ENCODE measurements at places on chromosomes 1 and 21.

GRCh38 chr21:27693376-27693775 is 726.5 kb upstream of the ADAMTS5 start:
- no peak for DNase-seq

GRCh38 chr1:44805311-44806024 is 1.7 kb downstream of the DYNLT4 start:
- DNase-seq: no peak

DNA sequence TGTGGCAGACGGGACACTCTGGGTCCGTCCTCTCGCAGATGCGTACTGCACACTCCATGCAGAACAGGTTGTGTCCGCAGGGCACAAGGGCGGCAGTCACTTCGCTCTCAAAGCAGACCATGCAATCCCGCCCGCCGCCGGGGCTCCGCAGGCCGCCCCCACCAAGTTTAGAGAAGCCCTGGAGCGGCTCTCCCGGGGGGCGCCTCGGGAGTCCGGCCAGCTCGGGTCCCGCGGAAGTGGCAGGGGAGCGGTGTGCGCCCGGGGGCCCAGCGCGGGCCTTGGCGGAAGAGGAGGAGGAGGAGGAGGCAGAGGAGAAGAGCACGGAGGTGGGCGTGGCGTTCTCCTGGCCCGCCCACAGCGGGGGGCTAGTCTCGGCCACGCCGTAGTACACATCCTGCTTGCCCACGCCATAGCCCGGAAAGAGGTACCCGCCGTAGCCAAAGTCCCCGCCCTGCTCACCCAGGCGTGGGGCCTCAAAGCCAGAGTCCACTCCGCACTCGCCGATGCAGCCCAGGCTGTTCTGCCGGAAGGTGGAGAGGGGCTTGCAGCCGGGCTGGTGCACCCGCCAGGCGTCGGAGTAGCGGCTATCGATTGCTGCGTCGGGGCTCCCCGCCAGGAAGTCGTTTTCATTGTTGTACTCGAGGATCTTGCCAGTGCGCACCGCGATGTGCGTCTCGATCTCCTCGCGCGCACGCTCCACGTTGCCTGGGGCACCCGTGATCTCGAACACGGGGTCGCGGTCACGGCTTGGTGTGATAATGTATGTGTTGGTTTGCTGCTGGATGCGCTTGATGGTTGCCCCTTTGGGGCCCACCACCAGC is 5.4 kb downstream of the MEX3A start:
- no peak for DNase-seq

- no peak for DNase-seq
Measured at GRCh38 chr1:222588135-222588534, 1.6 kb downstream of the TAF1A start.

GRCh38 chr1:109371341-109371739 is 26.4 kb downstream of the SORT1 start:
- no peak for DNase-seq

DNA sequence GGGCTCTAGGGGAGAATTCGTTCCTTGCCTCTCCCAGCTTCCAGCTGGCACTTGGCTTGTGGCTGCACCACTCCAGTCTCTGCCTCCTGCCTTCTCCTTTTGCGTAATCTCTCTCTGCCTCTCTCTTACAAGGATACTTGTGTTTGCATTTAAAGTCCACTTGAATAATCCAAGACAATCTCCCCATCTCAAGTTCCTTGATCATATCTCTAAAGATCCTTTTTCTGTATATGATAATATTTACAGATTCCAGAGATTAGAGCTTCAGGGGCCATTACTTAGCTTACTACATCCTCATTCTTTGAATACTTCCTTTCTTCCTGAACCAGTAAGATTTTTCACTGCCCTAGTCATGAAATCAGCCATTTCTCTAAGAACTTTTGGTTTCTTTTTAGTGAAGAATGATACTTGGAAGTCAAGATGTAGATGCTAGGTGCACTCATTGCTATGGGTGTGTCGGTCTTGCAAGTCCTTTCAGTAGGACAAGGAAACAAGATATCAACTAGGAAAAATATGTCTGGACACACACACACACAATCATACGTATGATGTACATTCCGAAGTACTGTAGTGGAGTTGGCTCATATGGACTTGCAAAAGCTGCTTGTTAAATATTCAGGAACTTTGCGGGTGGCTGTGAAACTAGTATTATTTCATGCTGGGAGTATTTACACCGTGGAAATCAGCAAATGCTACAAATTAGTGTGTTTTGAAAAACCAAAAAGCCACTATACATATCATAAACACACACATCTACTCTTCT is 20.8 kb upstream of the RLF start:
- DNase-seq: no peak

DNA sequence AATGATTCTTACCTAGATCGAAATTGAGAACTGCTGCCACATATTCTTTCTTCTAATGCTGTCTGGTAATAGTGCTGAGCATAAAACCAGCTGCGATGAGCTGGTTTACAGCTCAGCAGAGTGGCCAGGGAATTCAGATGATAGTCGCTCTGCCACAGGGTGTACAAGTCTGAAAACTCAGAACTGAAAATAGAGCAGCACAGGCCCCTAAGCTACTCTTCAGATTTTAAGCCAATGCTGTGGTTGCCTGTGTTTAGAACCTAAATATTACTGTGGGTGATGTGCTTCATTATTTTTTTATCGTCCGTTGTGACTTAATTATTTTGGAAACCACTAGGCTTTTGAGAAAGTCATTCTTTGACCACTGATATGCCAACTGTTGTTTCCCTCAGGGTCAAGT is 152.0 kb downstream of the ADGRL4 start:
- no peak for DNase-seq

GRCh38 chr1:152109231-152109997 is 5.8 kb downstream of the TCHH start:
- no peak for DNase-seq

DNA sequence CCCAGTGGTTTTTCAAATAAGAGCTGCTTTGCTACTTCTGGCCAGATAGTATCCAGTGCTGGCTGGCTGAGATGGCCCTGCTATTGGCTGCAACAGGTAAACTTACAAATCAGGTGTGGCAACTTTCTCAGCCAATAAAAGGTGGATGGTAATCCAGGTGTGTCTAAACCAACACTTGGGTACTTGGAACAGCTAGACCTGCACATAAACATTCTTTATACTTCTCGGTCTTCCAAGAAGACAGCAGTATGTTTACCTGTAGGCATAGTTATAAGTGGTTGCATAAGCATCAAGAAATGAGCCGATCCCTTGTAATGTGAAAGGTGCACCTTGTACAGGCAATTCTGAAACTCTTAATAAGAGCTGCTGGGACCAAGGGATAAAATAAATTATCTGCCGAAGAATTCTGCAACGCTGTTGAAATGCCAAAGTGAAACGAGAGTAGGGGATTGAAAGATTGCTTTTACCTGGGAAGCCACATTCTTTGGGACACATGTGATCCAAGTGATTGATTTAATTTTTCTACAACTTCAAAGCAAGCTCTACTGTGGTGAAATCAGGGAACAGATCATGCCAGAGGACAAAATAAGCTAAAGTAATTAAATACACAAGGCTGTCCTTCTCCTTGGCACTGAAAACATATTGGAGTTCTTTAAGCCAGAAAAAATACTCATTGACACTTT is at the start of gene CLDN8:
TSS of gene CLDN8 (minus strand) at position 57 of the 683 bp plus-strand sequence. CDS start 172 bp downstream, outside the sequence.
- no peak for DNase-seq

DNA sequence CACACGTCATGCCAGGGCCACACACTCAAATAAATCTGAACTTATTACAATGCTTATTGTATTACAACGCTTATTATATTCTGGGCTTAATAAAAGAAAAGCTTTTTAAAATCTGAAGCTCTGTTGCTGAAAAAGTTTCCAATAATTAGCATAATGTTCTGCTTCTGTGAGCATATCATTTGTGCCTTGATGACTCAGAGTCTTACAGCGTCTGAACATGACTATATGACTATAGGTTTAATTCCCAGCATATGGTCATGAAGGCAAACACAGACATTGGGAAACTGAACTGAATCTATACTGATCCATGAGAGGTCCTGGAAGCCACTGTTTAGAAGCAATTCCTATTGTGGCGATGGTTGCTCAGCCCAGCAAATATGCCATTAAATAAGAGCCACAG is 66.3 kb downstream of the SIM2 start:
- DNase-seq: no peak

- no peak for DNase-seq
Measured at GRCh38 chr1:101165954-101166353, 70.9 kb upstream of the S1PR1 start.

GRCh38 chr1:33516891-33517567 is 44.6 kb downstream of the ZSCAN20 start:
- no peak for DNase-seq

DNA sequence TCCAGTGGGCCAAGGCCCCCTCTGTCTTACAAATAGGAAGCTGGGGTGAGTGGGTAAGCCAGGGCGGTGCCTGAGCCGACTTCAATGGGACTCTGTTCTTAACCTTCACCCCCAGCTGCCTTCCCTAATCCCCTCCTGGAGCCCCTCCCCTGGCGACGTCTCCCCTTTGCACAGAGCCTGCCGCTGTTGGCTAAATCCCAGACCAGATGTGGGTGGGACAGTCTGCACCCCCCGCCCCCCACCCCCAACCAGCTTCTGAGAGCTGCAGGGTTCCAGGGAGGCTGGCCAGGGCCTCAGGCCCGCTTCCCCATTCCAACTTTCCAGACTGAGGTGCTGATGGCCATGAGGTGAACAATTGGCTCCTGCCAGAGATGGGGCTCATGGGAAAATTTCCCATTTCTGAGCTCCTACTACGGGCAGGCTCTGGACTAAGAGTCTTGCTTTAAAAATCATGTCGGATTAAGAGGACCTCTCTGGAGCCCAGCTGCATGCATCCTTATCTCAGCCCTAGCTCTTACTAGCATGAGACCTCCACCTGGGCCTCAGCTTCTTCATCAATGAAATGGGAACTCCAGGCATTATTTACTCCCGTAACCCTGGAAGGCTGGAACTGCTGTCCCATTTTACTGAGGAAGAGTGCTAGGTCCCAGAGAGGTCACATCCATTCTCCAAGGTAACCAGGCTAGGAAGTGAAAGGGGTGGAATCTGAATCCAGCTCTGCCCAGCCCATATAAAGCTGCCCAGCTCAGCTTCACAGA is 6.4 kb downstream of the COL8A2 start:
- no peak for DNase-seq
